ENCODE measurements at places on chromosomes 13 and 19.

GRCh38 chr19:46601318-46602224, at the start of gene CALM3:
Gene CALM3 (plus strand): TSS chr19:46601330. CDS start chr19:46601435, 105 bp downstream.
- DNase-seq, result no peak

DNA sequence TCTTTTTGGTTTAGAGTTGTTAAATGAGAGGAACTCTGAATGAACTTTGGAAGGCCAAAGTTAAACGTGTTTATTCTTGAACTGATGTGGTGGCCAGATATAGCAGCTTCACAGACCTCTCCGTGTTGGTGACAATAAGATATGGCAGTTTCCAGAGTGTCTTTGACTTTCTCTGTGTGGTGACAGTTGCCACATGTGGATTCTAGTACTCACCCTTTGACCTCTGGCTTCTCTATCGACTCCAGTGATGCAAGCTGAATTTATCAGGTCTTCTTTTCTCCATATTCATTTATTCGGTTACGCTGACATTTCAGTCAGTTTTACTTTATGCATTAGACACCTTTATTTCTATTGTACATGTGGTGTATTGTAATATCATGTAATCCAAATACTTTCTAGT, 1469.5 kb downstream of the SLITRK1 start:
- no peak for DNase-seq

- no peak for DNase-seq
Observed at GRCh38 chr19:15379999-15380647, 536 bp upstream of the AKAP8 start.

DNA sequence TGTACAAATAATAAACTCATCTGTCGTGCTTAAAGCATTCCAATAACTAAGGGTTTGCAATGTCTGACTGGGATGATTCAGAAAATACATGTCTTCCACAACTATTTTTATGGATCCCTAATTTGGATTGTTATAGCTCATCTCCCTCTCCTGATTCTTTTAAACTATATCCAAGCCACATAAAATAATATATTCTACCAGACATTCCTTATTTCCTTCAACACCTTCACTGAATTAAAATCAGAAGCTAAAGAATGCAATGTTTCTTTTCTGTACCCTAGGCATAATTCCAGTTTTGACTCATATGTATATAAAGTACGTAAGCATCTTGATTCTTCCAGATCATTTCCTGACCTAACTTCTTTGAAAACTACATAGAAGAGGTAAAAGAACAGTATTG, 420.4 kb downstream of the EFNB2 start:
- no peak for DNase-seq
